WTC11 (cell line): ENCODE measurements at places on chromosomes 12 and 14. TPM values are rescaled to one million over a fixed set of nuclear protein-coding genes. Genes with fewer than 3 reads are reported as not detected.

The CIT gene
- total RNA-seq, result 61.6 to 65.4 TPM (median 62.0 TPM) in 3 replicates

The CLEC4C gene
- 0.50 TPM in 1 of 3 replicates, not detected in the others for total RNA-seq

The YARS2 gene
- total RNA-seq, result 36.6 to 41.4 TPM (median 38.6 TPM) in 3 replicates

The FBXL14 gene
- total RNA-seq, result 12.0 to 14.6 TPM (median 12.9 TPM) in 3 replicates

The CDH24 gene
- total RNA-seq, result 17.9 to 18.8 TPM (median 18.8 TPM) in 3 replicates

The GPR137C gene
- total RNA-seq, result 2.7 to 4.1 TPM (median 4.0 TPM) in 3 replicates

The NUMB gene
- total RNA-seq, result 42.0 to 54.0 TPM (median 53.8 TPM) in 3 replicates

The ST8SIA1 gene
- 2.3 to 2.8 TPM (median 2.3 TPM) in 3 replicates for total RNA-seq

The CLEC1B gene
- total RNA-seq, result not detected in 3 replicates
